Muscle of leg (tissue), 16 donors: ENCODE measurements at places on chromosomes 2 and 18. TPM values are rescaled to one million over a fixed set of nuclear protein-coding genes. Genes with fewer than 3 reads are reported as not detected.

GRCh38 chr2:159069229-159069628, 100.8 kb downstream of the TANC1 start:
- no peak for DNase-seq
- peaks cover 11% of the 10 kb centered on the region for H3K4me1 ChIP-seq
- H3K27me3 ChIP-seq: no peaks in the 10 kb centered on the region
- H3K4me3 ChIP-seq: no peak overlapping the region
- H3K36me3 ChIP-seq: no peaks in the 10 kb centered on the region

DNA sequence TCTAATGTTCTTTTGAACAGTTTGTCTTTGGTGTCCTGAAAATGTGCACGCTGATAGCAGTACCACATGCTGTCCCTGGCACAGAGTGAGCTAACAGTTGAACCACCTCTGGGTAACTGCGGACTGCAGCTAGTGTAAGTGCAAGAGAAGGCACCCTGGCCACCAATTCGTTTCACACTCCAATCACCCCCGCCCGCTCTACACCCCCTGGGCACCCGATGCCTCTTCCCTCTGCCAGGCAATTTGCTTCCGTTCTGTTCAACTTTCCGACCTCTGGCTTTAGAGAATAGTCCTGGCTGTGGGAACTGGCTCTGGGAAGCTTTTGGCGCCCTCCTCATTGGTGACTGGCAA, 1.4 kb downstream of the DOCK10 start:
- H3K4me3 ChIP-seq: peak overlapping the region; percentile 63
- H3K36me3 ChIP-seq: no peaks in the 10 kb centered on the region
- H3K4me1 ChIP-seq: peaks cover 17% of the 10 kb centered on the region
- no peak for DNase-seq

DNA sequence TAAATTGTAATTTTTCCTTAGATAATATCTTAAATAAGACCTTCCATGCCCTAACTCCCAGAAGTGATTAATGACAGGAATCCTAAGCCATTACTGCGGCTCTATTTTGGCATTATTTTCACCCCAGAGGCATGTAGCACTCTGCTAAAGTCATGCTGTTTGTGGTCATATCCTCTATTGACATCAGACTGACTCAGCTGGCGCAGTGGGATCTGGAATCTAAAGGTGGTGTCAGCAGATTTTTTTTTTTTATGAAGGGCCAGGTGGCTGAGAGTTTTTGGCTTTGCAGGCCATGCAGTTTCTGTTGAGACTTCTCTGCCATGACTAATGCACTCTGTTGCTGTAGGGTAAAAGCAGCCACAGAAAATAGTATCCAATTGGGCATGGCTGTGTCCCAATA, 64.1 kb upstream of the ACVR1C start:
- H3K4me3 ChIP-seq: no peak overlapping the region
- H3K4me1 ChIP-seq: no peaks in the 10 kb centered on the region
- no peak overlapping the region for H3K27ac ChIP-seq
- no peak for DNase-seq

DNA sequence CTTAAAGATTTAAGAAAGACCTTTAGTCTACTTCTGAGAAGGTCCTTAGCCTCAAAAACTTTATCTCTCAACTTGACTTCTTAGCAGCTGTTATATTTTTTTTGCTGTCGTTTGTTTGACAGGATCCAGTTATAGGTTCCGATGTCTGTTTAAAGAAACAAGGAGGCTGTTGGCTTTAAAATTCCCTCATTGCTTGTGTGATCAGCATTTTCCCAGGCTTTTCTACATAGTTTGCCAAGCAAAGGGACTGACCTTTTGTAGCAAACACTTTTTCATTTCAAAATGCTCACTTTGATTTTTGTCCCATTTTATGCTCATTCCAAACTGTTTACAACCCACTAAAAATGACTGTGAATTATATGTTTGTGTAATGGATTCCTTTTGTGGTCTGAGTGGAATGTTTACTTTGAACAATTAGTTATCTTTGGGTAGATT, 394.9 kb downstream of the ARHGAP15 start:
- no peaks in the 10 kb centered on the region for H3K27me3 ChIP-seq
- peak overlapping the region; percentile 73 for H3K27ac ChIP-seq
- H3K36me3 ChIP-seq: no peaks in the 10 kb centered on the region

GRCh38 chr2:127853671-127854070, 4.3 kb downstream of the POLR2D start:
- peaks cover 16% of the 10 kb centered on the region for H3K4me1 ChIP-seq
- no peak overlapping the region for H3K27ac ChIP-seq
- no peak for DNase-seq

DNA sequence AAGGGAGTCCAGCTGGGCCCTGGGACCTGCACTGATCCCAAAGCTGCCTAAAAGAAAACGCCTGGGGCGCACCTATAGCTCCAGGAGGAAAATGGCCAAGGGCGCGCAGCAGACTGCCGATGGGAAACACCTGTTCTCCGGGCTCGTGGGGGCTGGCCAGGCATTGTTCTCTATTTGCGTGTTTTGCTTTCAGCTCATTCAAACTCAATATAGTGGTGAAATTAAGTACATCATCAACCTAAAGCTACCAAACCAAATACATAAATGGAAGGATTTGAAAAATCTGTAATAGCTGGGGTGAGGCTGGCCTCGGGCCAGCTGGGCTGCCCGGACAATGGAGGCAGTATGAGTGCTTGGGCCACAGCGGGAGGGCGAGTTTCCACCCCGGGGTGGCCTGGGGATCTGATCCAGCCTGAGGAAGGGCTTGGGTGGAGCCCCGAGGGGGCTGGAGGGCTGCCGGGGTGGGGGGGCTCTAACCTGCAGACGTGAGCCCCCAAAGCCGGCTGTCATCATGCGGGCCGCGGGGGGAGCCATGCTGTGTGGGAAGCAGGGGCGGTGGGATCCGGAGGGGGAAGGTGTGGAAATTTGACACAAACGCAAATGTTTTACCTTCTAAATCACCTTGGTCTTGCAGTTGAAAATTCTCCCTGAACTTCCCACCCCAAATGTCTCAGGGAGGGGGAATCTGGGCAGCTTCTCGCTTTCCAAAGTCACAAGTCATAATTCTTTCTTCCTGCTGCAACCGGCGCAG, 77.6 kb downstream of the ASB1 start:
- no peaks in the 10 kb centered on the region for H3K36me3 ChIP-seq
- no peak for DNase-seq
- peaks cover 4% of the 10 kb centered on the region for H3K27me3 ChIP-seq
- peaks cover 10% of the 10 kb centered on the region for H3K4me1 ChIP-seq
- H3K4me3 ChIP-seq: no peak overlapping the region

DNA sequence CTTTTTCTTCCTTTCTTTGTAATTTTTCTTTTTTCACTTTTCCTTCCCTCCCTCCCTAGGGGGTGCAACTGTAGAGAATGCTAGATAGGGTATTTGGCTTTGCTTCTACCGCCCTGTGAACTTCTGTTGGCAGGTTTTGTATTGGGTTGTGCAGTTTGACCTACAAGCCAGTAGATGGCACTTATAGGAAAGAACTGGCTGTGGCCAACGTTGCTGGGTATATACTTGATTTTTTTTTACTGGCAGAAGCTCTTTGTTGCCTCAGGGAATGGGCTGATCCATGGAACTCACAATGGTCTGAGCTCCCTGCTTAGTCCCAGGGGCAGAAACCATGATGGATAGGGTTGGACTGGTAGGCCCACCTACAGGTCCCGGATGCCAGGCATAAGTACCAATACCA, 1019.5 kb upstream of the LRRTM1 start:
- no peaks in the 10 kb centered on the region for H3K36me3 ChIP-seq
- no peak overlapping the region for H3K27ac ChIP-seq
- no peak for DNase-seq
- no peak overlapping the region for H3K4me3 ChIP-seq
- H3K4me1 ChIP-seq: no peaks in the 10 kb centered on the region

DNA sequence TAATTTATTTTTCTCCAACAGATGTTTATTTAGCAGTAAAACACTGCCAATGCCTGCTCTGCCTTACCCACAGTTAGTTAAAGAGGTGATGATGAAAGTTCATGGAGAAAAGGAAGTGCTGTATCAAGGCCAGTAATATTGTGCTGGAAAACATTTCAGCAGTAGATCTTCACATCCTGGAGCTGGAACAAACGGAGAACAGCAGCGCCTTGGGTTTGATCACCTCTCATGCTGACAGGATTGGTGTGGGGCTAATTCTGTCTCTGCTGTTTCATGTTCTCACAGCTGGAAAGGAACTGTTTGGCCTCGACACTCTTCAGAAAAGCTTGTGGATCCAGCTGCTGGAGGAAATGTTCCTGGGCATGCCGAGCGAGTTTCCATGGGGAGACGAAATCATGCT, 61.5 kb upstream of the RPE start:
- peaks cover 7% of the 10 kb centered on the region for H3K4me1 ChIP-seq
- no peak overlapping the region for H3K27ac ChIP-seq
- no peaks in the 10 kb centered on the region for H3K27me3 ChIP-seq
- no peak overlapping the region for H3K4me3 ChIP-seq

- peak overlapping the region; percentile 100 for H3K27ac ChIP-seq
- H3K4me1 ChIP-seq: peaks cover 35% of the 10 kb centered on the region
- peak; percentile 83 for DNase-seq
- no peaks in the 10 kb centered on the region for H3K36me3 ChIP-seq
Measured at GRCh38 chr2:70124983-70125480, 37.8 kb downstream of the PCBP1 start.

DNA sequence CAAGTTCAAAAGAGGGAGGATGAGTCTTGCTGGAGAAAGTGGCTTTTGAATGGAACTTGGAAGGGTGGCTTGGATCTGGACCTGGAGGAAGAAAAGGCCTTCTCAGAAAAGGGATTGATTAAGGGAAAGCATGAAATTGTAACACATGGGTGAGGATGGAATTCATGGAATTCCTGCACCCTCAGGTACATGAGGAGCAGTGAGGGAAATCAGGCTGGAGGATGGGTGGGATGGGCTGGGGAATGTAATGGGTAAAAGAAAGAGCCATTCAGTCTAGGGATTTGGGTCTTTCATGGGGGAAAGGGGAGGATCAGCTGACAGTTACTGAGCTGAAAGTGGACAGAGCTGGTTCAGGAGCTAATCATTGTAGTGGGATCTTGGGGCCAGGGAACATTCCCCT, 51.2 kb upstream of the HAAO start:
- peaks cover 67% of the 10 kb centered on the region for H3K4me1 ChIP-seq
- H3K27ac ChIP-seq: no peak overlapping the region
- no peak for DNase-seq

- no peak for DNase-seq
- peaks cover 5% of the 10 kb centered on the region for H3K4me1 ChIP-seq
- H3K27ac ChIP-seq: no peak overlapping the region
- no peaks in the 10 kb centered on the region for H3K36me3 ChIP-seq
- no peaks in the 10 kb centered on the region for H3K27me3 ChIP-seq
Measured at GRCh38 chr2:30300456-30301221, 69.3 kb downstream of the LBH start.

DNA sequence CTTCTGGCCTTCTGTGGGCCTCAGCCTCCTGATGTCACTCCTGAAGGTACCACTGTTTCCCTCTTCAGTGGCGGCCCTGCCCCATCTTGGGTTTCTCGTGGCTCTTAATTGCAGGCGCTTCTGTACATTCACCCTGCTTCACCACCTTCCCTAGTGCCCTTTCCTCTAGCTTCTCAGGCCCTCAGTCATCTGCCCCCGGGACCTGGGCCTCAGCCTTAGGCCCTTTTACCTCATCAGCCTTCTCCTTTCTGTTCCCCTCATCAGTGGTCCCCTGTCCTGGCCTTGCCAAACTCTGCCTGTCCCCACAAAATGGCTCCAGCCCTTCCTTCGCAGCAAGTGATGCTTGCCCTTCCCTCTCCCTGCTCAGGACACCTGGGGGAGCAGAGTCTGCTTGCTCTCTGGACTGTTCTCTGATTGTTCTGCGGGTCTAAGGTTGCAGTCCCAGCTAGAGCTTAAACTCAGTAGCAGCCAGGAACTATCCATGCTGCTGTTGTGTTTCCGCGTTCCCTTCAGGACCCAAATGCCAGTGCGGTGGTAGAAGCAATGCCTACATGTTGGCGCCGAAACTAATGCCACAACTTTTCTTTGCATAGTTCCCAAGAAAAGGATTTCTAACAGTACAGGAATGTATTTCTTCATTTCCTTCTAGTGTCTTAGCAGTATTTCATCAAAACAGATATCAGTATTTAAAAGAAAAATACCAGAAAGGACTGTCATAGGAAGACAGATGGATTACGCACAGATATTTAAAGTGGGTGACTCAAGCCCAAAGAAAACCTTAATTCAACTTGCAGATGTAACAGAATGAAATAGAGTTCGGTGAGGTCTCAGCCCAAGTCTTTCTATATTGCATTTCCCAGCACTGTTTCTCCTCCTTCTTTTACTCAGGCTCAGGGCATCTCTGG, 7.5 kb downstream of the ASB1 start:
- no peak overlapping the region for H3K4me3 ChIP-seq
- DNase-seq: no peak
- H3K27ac ChIP-seq: no peak overlapping the region
- H3K27me3 ChIP-seq: no peaks in the 10 kb centered on the region
- peaks cover 2% of the 10 kb centered on the region for H3K4me1 ChIP-seq

DNA sequence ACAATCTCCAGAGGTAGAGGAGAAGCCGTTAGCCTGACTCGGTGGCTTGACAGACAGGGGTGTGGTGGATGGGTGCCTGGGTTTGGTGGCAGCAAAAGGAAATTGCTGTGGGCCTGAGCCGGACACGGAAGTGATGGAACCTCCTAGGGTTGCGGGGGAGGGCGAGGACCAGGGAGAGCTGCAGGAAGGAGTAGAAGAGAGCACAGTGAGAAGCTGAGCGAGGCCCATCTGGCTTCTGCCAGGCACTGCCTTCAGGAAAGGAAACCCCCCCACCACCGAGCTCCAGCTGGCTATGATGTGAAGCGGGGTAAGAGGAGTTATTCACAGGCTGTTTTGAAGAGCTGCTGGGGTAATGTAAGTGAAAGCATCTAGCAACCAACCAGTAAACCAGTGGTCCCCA, 134.6 kb downstream of the TSN start:
- H3K27ac ChIP-seq: no peak overlapping the region
- no peak for DNase-seq
- H3K27me3 ChIP-seq: no peaks in the 10 kb centered on the region
- no peak overlapping the region for H3K4me3 ChIP-seq
- H3K4me1 ChIP-seq: no peaks in the 10 kb centered on the region

DNA sequence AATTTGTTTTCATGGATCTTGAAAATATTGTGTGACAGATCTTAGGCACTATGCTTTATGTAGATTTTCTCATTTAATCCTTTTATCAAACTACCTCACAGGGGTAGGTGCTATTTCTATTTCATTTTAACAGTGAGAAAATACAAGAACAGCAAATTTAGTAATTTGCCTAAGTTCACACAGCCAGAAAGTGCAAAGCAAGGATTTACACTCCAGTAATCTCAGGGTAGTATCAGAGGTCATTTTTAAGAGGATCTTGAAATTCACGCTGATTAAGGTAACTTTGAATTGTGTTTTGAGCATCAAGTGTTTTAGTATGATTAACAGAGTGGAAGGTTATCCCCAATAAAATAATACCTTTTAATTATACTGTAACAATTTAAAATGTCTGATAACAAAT, 10.1 kb upstream of the KCNJ3 start:
- no peak for DNase-seq
- H3K27ac ChIP-seq: no peak overlapping the region
- no peaks in the 10 kb centered on the region for H3K27me3 ChIP-seq
- no peak overlapping the region for H3K4me3 ChIP-seq
- peaks cover 2% of the 10 kb centered on the region for H3K4me1 ChIP-seq
- H3K36me3 ChIP-seq: no peaks in the 10 kb centered on the region

Gene GNLY
- 0.31 TPM for total RNA-seq

Gene SEMA4C
- 26.3 TPM for total RNA-seq

Gene TM4SF20
- total RNA-seq: not detected
